ELF-1 (cell line): ENCODE measurements at places on chromosomes 12 and 14.
A peak's percentile ranks its signal among the peaks of the same experiment; 100 is the strongest.

DNA sequence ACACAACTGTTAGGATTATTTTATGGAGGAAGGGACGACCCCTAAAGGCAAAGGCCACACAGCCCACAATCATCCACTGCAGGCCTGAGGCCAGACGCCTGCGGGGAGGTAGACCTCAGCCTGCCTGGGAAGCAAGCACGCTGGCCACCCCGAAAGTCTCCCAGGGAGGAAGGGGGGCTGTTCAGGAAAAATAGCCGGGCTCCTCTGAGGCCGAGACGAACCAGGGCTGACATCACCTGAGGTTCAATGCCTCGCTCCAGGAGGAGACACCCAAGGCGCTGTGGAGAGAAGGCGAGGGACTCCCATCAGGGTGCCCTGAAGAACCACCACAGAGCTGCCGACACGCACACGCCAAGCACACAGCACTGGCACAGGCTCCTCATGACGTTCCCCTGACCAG is 127.4 kb downstream of the PIWIL1 start:
- no peak for DNase-seq

DNA sequence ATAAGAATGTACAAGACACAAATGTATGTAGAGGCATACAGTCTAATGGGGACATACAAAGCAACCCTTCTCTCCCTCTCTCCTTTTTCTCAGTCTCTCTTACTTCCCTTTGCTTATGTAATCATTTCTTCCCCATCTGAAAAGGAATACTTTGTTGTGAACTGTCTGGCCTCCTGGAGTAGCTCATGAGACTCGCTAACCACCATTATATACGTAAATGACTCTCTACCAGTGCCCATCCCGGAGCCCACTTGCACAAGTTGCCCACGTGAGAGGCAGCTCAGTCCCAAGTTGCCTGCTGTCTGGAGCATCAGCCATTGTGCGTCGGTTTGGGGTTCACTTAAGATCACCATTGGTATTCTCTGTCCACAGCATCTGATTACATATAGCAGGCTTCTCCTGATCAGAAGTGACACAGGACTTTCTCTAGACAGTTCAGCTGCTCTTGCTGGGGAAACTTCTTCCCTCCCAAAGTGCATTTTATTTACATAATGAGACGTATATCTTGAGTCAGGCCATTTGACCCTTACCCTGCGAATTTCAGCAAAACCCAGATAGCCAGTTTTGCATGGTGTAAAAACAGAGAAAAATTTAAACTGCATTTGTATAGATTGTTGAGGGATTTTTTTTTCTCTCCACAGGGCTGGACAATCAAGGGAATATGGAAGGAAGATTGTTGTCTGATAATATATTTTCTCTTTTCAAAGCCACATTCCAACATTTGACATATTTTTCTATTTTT is 220.7 kb upstream of the EGLN3 start:
- DNase-seq: no peak

DNA sequence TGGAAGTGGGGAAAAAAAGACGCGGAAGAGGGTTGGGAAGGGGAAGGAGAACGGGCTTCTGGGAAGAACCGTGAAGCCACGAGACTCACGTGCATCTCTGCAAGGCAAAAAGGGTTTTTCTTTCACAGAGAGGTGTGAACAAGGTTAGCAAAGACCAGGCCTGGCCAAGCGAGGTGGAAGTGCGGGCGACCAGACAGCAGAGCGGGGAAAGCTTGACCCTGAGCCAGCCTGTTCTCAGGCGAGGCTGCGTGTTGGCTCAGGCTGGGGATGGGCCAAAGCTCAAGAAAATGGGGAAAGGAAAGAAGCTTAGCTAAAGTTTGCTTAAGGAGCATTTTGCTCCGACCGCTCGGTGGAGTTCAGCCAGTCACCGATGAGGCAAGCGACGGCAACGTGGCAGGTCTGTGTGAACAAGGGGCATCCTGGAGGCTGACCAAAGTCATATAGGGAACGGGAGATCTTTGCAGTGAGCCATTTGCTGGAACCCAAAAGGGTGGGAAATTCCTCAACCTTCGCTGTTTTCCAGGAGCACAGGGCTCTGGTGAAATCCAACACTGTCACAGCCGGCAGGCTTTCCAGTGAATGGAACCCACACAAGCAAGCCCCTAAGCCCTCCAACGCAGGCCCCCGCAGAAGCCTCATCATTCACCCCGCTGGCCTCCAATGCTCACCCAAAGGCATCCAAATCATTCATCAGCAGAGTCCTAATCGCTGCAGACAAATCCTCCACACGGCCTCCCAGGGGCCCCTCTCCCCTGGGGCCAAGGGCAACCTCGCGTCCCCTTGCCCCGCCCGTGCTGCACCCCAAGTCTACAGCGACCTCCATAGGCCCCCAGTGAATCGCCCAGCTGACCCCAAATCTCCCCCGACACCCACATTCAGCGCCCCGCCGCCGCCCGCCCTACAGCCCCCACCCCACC is 754 bp downstream of the ZNF605 start:
- DNase-seq: peak; percentile 71

GRCh38 chr14:95467232-95467631 is 49.2 kb downstream of the SYNE3 start:
- DNase-seq: no peak

DNA sequence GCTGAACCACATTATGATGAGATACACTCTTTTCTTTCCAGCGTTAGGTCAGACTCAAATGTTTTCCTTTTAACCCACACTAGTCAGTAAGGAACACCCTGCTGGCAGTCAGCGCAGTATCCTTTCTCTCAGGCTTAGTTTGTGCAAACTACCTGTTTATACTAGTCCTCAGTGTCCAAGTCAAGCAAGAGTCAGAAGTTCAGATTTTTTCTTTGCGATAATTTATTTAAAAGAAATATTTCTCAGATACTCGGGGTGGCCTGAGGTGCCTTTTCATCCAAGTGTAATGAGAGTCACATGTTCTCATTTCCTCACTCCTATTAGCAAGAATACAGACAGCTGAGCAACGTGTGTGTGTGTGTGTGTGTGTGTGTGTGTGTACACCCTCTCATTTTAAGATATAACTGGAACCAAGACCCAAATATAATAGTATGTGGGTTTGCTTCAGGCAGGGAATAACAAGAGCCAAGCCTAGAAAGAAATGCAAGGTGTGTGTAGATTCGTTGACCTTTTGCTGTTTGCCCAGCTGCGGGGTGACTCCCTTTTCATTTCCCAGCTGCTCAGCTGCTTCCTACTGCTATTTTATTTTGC is 182.7 kb downstream of the KICS2 start:
- no peak for DNase-seq

DNA sequence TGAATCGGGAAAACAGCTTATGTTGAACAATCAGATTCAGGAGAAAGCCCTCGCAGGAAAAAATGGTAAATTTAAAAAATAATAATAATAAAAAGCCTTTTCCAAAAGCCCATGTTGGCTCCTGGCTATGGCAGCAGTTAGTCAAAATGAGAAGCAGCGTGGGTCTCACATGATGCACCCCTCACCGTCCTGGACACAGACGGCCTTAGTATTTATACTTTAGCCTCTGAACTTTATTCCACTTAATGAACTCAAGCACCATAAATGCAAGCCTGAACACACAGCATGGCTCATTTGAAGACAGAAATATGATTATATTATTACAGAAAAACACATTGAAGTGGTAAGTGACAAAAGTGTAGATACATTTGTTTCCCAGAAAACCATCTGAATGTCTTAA is 160.9 kb downstream of the RIMBP2 start:
- no peak for DNase-seq

GRCh38 chr14:85579942-85580341 is 50.0 kb downstream of the FLRT2 start:
- DNase-seq: no peak

- no peak for DNase-seq
These were observed 10.7 kb downstream of the PRKCH start for GRCh38 chr14:61331992-61332657.

- DNase-seq: peak; percentile 83
These were observed 505 bp upstream of the HEBP1 start for GRCh38 chr12:13000616-13000924.

- DNase-seq: no peak
These were observed 499 bp upstream of the PRKAG1 start for GRCh38 chr12:49019120-49019430.

DNA sequence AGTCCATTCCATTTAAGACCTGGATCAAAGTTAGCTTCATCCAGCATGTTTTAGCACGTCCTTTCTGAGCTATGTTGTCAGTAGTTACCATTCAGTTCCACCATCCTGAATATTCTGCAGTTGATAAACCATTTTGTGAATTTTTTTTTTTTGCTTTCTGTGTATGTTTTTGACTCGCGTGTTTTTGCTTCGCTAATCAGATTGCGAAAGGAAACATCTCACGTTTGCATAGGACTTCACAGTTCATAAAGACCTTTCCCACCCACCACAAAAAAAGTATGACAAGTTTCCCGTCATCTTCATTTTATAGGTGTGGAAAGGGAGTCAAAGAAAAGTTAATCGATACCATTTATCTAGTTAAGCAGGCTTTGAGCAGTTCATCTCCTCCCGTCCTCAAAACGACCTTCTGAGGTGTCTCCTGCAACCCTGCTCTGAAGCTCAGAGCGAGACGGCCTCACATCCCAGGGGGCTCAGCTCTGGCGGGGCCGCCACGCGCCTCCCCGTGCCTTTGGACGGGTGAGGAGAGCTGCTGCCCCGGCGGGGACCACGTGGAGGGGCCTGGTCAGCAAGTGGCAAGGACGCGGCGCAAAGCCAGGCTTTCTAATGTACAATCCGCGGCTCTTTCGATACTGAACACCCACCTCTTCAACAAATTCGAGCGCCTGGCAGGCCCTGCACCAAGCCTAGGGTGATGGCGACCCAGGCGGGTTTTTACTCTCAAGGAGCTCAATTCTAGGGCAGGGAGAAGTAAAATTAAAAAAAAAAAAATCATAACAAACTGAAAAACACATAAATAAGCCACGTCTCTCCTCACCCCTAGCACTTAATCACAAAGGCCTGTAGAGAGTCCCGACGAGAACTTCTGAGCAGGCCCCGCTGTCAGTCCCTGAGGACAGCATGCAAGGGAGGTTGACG is 988 bp upstream of the TMEM263 start:
- DNase-seq: no peak

GRCh38 chr14:30195941-30196340 is 268.3 kb upstream of the PRKD1 start:
- DNase-seq: peak; percentile 3

DNA sequence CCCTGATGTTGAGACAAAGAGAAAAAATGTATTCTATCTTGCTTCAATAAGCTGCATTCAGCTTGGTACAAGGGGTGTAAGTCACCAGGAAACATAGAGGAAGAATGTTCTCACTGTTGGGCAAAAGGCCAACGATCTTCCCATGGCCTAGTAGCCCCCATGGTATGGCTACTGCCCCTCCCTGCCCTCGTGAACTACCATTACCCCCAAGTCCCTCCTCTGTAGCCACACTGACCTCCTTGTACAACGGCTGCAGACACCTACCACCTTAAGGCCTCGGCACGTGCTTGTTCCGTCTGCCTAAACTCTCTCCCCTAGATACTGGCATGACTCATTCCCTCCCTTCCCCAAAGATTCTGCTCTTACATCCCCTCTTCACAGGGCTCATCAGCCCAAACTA is 81.9 kb upstream of the ANO2 start:
- no peak for DNase-seq

DNA sequence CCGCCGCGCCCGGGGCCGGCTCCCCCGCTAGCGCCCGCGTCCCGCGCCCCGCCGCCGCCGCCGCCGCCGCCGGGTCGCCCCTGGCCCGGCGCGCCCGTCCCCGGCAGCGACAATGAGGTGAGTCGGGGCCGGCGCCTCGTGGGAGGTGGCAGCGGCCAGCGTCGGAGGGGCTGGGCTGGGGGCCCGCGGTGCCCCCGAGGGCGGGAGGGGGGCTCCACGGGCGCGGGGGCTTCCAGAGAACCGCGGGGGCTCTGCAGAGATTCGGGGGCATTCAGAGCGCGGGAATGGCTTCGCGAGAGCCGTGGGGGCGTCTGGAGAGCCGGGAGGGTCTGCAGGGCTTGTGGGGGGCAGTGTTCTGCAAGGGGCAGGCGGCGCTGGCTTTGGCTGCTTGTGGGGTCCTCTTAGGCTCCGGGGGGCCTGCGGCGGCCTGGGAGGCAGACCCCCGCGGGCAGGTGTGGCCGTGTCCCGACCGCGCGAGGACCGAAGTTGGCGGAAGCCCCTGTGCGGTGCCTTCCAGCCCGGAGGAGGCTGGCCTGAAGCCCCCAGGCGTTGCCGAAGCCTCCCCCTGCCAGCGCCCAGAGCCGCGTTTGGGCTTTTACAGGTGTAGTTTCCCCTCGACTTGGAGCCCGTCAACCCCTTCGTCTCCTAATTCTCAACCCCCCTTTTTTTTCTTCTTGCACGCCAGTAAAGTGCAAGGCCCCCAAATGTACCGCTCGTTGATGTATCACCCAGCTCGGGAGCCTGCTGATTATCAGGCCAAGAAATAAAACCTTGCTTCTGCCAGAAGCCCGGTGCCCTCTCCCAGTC is 93.1 kb upstream of the EVL start:
- DNase-seq: peak; percentile 61

GRCh38 chr14:81449114-81449513 is 49.0 kb upstream of the STON2 start:
- DNase-seq: no peak

- no peak for DNase-seq
These were observed 448.7 kb upstream of the OR4E1 start for GRCh38 chr14:22122227-22122818.

GRCh38 chr14:35534208-35534872 is 376 bp downstream of the INSM2 start:
- peak; percentile 4 for DNase-seq

GRCh38 chr14:57293866-57294837 is 25.4 kb downstream of the AP5M1 start:
- DNase-seq: no peak

GRCh38 chr12:59834659-59835474 is 239.0 kb downstream of the SLC16A7 start:
- DNase-seq: no peak

GRCh38 chr14:68395604-68396003 is 397.3 kb downstream of the ZFP36L1 start:
- DNase-seq: no peak

- peak; percentile 66 for DNase-seq
These were observed 761 bp upstream of the NDRG2 start for GRCh38 chr14:21025371-21026273.

GRCh38 chr14:58749066-58749669 is 111.4 kb downstream of the DACT1 start:
- DNase-seq: no peak

GRCh38 chr12:32502693-32503502 is 103.5 kb downstream of the FGD4 start:
- no peak for DNase-seq

- DNase-seq: peak; percentile 18
These were observed 22.2 kb downstream of the MANSC1 start for GRCh38 chr12:12327802-12328201.

GRCh38 chr14:67941456-67942018 is 122.0 kb downstream of the RAD51B start:
- DNase-seq: peak; percentile 53

DNA sequence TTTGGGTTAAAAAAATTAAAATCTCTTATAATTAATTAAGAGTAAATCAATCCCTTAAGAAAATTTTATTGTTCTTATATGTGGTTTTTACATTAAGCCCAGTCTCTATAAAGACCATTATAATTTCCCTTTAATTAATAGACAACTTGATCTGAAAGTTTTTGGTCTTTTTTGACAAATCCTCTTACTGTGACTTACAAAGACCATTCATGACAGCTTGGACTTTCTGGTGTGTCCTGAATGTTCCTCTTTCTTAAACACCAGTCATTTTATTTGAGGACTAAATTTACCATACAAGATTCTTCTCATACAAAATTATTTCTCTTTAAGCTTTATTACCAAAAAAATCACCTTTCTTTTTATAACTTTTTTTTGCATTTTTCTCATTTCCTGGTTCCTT is 368.3 kb downstream of the ADGRD1 start:
- DNase-seq: no peak

- no peak for DNase-seq
These were observed 7.0 kb downstream of the PITPNM2 start for GRCh38 chr12:123143736-123144461.
